ENCODE measurements at places on chromosomes 11 and 22.

DNA sequence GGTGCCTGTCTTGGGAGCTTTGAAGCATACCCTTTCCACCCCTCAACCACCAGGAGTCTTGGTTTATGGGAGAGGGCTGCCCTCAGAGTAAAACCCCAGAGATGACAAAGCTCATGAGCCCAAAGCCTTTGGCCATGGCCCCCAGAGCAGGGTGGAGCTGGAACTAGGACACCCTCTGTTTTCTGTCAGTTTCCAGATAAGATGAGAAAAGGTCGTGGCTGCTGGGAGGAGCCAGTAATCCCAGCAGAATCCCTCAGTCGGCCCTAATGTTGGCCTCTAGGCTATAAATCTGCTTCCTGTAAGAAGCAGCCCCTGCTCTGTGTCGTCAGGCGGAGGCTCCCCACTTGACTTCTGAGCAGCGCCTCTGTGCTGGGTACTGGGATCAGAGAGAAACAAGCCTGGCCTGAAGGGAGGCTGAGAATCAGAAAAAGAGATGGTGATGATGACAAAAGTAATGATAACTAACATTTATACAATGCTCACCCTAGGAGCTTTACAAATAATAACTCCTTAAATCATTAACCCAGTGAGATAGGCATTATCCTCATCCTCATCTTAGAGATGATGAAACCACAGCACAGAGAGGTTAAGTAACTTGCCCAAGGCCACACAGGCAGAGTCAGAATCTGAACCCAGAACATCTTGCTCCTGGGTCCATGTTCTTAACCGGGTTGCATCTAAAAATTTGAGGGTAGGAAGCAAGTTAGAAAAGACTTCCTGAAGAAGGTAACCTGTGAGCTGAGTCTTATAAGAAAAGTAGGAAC is 471.4 kb downstream of the SOX6 start:
- DNase-seq = no peak

GRCh38 chr11:133829566-133829965 is 15.7 kb downstream of the SPATA19 start:
- no peak for DNase-seq

- no peak for DNase-seq
These were observed 26.8 kb downstream of the CLMP start for GRCh38 chr11:123168241-123168640.

- DNase-seq = no peak
These were observed 1.9 kb downstream of the GRAMD4 start for GRCh38 chr22:46622081-46622521.
